Vagina (tissue), 2 donors: ENCODE measurements at places on chromosomes 12 and 14.

GRCh38 chr12:5295151-5295550 lies 136.8 kb upstream of the NTF3 start:
- no peak for DNase-seq

DNA sequence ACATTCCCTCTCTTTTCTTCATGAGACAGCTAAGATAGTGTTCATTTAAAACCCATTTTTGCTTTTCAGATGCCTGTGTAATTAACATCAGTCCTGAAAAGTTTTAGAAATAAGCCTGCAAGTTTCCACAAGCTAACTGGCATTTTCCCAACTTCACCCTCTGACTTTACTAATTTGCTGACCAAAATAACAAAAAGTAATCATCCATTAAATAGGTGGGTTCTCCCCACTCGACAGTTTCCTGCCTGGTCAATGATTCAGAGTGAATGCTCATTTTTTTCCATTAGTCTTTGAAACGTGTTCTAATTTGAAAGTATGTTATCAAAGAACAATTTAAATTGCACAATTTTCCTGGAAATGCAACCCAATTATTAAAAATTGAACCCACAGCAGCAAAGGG lies 23.6 kb downstream of the NELL2 start:
- DNase-seq, result no peak

DNA sequence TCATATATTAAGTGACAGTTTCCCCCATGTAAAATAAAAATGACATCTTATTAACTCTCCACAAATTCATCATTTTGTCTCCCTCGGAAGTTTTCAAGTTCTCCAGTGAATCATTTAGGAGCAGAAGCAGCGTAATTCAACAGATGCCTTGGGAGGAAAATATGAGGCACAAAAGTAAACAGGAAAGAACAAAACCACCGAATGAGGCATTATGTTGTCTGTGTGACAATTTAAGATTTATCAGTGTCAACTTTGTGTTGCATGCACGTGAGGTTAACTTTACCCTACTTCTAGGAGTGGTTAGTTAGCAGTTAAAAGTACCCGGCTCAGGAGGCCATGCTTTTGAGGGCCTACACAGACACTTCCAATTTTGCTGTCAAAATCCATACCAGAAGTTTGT lies 258.6 kb downstream of the IPO8 start:
- no peak for DNase-seq

DNA sequence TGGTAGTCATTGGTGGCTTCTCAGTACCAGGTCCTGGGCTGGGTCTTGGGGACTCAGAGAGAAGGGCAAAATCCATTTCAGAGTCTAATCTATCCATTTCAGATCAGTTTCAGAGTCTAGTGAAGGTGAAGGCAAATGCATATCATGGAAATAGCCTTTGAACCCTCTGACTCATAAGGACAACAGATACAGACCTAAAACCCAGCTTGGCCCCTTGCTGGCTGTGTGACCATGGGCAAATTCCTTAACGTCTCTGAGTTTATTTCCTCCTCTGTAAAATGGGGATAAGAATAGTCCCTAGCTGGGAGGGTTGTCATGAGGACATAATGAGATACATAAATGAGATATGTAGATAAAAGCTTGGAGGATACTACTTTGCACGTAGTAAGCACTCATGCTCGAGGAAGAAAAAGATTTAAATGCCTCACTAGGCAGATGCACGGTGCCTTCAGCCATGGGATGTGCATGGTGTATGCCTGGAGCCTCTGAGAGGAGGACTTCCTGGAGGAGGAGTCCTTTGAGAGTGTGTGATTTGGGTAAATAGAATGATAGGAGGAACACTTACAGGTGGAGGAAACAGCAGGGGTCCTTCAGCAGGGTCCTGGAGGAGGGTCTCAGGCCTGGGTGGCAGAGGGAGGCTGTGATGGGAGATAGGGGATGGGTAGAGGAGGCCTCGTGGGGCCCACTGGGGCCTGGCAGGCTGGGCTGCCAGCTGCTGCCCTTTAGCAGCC lies 8.0 kb downstream of the DTX1 start:
- no peak for DNase-seq

- no peak for DNase-seq
Observed at GRCh38 chr12:126907900-126908764, 1358.8 kb upstream of the TMEM132C start.

DNA sequence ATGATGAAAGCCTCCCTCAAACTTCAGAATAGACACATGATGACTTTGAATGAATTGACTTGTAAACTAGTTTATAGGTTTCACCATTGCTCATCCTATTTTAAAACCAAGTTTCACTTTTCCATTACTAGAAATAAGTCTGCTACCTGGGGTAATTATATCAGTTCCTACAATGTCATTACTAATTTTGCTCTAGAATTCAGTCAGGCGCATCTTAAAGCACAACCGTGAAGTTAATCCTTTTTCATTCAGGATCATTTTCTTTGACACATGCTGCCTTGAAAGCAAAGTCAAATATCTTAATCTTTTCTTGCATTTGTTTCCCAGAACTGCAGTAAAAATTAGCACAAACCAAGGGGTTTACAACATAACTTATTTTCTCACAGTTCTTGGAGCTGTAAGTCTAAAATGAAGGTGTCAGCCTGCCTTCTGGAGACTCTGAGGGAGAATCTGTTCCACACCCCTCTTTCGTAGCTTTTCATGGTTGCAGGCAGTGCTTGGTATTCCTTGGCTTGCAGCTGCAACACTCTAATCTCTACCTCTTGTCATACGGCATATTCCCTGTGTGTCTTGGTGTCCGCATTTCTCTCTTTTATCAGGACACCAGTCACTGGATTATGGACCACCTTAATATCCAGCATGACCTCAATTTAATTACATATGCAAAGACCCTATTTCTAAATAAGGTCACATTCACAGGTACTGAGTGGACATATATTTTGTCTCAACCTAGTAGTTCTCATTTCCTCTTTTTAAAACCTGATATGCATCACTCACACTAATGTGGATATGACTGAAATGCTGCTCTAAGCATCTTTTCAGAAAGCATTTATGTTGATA lies 114.3 kb upstream of the PDZRN4 start:
- no peak for DNase-seq

DNA sequence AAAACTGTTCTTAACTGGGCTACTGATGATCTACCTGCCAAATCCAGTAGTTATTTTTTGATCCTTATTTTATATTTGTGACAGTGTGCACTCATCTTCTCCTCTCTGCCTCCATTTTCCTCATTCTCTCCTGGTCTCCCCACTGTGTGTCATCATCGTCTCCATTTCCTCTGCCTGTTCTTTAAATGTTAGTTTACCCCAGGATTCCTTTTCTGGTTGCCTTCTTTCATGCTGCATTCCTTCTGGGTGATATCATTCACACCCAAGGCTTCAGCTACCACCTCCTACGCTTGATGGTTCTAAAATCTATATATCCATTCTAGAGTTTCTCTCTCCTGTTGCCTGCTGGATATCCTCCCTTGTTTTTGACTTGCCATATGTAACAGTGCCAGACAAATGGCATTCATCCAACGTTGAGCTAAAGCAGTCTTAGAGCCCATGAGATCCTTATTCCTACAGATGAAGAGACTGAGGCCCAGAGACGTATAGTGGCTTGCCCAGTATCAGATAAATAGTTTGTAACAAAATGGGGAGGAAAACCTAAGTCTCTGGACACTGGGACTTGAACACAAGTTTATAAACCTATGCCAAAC lies 109.5 kb downstream of the DIP2B start:
- DNase-seq, result no peak

DNA sequence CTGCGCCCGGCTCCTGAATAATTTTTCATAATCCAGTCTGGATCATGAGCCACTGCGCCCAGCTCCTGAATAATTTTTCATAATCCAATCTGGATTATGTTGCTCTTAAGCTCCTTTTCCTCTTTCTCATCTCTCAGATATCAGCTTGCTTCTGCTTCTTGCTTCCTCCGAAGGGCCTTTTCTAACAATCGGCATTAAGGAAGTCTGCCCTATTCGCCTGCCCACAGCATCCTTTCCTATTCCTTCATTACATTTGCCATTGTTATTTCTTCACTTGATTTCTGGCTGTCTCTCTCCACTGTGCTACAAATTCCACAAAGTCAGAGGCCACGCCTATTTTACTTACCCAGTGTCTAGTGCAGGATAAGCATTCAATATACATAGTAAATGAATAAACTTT lies 83.5 kb downstream of the TTC7B start:
- DNase-seq, result no peak

DNA sequence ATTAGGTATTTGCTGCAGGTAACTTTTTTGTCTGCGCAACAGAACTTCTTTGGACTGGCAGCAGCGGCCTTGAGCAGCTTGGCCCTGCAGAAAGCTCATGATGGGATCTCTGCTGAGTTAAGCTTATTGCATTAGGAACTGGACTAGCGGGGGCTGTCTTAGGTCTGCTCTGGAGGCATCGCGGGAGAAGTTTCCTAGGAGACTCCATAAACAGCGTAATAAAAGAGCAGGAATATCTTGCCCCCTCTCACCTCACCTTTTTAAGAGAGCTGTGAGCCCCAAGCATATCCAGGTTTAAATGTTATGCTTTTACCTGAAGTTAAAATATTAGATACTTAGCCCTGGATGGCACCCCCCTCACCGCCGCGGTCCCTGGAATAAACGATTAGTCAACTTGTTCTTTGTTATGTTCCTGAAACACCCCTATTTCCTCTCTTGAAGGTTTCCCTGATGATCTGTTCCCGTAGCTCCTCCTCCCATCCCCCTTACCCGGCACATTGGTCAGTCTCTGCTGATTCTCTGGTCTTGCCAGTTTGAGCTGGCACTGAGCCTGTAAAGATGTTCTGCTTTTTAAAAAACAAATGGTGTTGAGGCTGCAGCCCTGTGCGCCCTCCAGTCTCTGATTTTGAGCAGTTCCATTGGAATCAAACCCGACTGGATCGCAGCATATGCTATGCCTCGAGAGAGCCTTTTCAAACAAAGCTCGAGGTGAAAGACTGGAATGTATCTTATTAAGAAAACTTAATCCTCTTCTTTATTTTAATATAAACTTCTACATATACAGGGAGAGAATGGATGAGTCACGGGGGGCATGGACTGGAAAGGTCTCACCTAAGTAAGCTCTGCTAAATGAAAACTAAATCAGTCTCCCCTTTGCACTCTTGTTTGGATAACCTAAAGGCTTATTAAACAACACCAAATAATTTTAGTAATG lies 1.9 kb downstream of the MLXIP start:
- no peak for DNase-seq

- no peak for DNase-seq
Observed at GRCh38 chr12:3882896-3883564, 9.8 kb upstream of the PARP11 start.

- no peak for DNase-seq
Observed at GRCh38 chr14:81388336-81388735, 11.8 kb downstream of the STON2 start.

DNA sequence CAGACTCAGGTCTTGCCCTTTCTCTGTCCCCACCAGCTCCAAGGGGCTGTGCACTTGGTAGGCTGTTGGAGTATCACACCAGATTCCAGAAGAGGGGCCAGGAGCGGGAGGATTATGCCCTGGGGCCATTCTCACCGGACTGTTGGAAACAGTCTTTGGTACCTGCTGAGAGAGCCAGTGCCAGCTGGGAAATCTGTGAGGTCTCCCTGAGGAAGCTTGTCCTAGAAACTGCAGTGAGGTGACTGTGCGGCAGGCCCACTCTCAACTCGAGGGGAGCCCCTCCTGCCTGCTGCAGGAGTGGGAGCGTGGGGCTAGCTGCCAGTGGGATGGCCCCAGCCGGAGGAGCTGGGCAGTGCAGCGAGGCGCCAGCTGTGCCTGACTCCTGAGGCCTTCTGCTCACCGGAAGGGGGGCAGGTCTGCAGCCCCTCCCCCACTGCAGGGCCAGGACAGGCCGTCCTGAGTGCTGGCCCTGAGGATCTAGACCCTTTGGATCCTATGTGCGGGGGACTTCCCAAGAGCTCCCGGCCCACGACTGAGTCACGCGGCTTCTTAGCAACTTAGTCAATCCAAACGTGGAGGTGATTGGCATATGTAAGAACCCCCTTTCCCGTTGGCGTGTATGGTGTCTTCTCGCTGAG lies 295.2 kb downstream of the CACNA1C start:
- DNase-seq, result peak; percentile 84

DNA sequence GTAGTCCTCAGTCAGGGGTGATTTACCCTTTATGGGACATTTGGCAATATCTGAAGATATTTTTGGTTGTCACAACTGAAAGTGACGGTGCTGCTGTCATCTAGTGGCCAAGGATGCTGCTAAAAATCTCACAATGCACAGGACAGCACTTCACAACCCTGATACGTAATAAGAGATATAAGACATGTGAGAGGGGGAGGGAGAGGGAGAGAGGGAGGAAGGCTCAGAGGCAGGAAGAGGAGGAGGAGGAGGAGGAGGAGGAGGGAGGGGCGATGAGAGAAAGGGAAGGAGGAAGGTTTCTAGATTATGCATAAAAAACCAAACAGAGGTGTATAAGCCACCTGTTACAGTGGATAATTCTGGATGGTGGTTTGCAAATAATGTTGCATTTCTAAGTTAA lies 14.3 kb downstream of the MYL2 start:
- no peak for DNase-seq

GRCh38 chr14:99201351-99202073 lies 70.5 kb downstream of the BCL11B start:
- no peak for DNase-seq

DNA sequence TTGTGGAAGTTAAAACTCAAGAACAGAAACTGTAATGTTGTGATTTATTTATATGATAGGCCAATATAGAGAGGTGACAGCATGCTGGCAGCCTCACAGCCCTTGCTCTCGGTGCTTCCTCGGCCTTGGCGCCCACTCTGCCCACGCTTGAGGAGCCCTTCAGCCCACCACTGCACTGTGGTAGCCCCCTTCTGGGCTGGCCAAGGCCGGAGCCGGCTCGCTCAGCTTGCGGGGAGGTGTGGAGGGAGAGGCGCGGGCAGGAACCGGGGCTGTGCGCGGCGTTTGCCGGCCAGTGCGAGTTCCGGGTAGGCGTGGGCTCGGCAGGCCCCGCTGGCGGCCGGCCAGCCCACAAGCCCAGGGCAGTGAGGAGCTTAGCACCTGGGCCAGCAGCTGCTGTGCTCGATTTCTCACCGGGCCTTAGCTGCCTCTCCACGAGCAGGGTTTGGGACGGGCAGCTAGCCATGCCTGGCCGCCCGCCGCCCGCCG lies 65.8 kb upstream of the SLC8A3 start:
- DNase-seq, result no peak

DNA sequence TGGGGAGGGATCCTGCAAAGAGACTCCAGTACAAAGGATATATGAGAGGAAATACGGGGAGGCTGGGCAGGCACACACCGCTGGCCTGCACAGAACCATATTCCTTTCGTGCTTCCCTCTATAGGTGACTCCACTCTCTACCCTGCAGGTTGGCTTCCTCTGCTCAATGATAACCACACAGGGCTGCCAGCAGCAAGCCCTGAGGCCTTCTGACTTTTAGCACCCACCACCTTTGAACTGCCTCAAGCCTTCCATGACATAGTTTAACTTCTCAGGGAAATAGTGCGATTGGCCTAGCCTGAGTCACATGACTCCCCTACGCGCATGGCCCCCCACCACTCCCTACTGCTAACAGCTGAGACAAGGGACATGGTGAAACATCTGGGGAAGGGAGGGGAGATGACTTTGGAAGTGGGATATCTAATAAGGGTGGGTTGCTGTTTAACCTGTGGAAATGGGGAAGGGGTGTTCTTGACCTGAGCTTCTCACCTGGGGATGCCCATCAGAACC lies 3.0 kb upstream of the FOXN3 start:
- no peak for DNase-seq
